ENCODE measurements at places on chromosomes 2 and 18.

- DNase-seq, result no peak
These were observed 47.1 kb upstream of the ASB18 start for GRCh38 chr2:236311286-236311685.

DNA sequence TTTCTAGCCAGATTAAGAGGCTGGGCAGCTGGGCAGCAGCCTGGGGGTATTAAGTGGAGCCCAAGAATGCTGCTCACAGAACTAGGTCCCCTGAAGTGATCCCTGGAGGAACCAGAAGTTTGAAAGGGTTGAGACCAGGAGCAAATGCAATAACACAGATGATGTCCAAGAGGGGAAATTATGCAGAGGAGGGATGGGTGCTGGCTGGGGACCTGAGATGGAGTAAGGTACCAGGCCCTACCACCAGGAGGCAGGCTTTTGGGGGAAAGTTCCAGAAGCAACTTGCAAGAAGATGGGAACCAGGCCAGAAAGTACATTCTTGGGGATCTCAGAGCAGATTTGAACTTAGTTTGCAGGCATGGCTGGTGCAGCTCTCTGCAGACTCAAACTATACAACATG is 175.1 kb downstream of the NCK2 start:
- DNase-seq, result no peak

DNA sequence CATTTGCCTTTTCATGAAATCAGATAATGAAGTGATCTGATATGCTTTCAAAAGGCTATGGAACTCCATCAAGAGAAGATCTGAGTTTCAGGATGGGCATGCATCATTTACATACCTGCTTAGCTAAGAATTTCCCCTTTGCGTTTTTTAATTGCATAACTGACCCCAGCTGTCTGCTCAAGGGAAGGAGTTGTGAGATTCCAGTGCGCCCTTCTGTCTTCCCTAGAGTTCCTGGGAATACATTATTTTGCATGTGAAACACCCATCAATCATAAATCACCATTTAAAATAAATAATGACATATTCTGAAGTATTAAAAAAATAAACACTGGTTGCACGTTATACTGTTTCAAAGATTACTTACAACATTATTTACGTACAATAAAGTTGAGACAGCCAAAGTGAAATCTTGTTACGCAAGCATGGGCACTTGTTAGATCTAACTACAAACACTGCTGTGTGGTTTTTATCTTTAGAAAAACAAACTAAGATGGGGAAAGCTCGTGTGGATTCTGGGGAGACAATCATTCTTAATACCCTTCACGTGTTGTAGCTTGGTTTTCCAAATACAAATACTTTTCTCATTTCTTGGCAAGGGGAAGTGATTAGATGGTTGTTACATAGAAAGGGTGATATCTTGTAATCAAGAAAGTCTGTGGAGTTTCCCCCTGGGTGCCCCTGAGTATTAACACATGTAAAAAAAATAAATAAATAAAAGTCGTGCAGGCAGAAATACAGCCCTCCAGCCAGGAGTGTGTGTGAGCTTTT is 125.7 kb upstream of the LMAN1 start:
- DNase-seq, result no peak

DNA sequence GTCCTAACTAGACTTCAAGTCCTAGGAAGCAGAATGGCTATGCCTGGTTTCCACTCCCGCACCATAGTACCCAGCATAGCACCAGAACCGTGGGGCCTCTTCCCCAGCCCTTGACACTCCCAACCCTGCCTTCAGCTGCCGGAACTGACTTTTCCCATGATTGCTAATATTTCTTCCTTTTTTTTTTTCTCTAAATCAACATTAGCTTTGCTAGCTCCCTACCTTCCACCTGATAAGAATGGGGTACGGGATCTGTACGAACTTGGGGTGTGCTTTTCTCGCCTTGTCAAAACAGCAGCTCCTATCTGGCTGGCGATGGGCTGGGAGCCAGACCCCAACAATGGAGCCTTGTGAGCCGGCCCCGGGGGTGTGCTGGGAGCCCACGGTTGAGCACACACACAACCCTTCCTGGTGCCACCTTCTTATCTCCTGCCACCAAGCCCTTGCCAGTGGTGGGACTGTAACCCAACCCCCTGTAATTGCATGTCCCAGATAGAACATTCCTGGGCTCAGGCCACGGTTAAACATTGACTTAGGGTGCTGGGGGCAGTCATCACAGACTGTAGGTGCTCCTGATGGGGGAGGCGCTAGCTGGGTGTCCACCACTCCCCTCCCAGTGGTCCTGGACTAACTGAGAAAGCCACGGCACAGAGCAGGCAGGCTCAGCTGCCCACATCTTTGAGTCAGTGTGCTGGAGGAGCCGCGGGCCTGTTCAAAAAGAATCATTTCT is 213.0 kb upstream of the HAAO start:
- DNase-seq, result no peak

DNA sequence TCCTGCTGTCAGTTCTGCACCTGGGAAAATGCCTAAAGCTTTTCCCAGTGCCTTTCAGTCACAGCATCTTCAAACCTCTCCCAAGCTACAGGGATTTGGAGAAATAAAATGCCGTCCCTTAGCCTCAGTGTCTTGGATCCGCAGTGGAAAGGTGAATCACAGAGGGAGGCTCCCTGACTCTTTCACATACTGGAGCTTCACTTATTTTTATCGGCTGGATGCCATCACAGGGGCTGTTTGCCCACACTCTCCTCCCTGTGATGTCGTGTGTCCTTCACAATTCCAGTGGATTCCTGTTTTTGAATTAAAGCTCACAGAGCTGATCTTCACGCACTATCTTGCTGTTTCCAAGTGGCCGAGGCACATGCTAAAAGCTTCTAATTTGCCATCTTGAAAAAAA is 1303.1 kb upstream of the DDX18 start:
- no peak for DNase-seq
